ENCODE measurements at places on chromosomes 4 and X.

DNA sequence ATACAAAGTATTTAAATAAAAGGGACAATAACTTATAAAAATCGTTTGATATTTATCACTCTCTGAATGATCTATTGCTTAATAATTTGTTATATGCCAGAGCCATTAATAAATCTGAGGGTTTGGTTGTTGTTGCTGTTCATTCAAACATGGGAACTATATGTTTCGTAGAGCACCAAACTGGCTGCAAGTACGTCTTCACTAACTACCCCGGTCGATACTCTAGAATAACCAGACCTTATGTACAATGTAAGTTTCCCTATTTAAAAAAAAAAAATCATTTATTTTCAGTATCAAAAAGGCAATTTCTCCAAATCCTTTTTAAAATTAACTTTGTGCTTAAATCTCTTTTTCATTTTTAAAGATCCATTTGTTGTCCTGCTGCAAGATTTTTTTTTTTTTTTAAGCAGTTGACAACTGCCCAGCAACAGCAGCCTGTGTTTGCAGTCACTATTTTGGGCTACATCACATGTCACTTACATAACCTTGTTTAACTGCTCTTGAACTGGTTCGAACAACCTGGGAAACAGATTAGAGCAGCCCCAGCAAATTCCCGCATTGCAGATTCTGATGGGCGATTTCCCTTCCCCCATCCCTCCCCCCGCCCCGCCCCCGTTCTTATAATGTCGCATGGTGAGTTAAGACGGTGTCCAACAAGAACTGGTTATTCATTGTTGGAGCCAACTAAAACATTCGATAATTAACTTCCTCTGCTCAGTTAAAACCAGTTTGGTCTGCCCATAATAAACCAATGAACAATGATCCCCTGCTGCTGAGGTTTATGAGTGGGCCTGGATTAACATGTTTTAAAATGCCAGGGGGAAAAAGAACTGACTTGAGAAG lies 238.9 kb downstream of the NR3C2 start:
- no peak for DNase-seq

DNA sequence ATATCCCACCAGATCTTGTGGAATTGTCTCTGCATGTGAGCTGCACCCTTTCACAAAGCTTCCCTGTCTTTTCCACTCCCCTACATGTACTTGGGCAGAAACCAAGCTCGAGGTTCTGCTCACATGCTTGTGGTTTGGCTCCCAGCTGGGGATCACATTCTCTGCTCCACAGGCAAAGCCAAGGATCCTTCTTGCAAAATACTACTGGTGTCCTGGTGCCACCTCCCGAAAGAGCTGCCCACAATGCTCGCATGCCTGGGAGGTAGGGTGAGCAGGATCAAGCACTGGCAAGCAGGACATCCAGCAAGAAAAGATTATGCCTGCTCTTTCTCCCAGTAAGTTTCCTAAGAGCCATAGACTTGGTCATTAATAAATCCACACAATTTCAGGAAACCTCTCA lies 45.1 kb upstream of the PPARGC1A start:
- DNase-seq: peak; percentile 85

DNA sequence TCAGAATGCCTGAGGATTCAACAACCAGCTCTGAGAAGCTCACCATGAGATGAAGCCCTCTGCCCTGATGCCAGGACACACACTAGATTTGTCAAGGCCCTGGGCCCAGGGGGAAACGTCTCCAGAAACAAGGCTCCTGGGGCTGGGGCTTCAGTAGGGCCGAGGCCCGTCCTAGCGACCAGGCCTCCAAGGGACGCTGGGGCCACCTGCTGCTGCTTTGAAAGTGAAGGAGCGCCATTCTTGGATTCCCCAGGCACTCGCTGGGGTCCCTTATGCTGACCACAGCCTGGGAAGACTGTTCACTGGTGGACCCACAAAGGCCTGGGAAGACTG lies 23.9 kb downstream of the PDE6B start:
- DNase-seq: no peak

- no peak for DNase-seq
Measured at GRCh38 chr4:52945326-52945898, 83.3 kb downstream of the RASL11B start.

- peak; percentile 19 for DNase-seq
Measured at GRCh38 chr4:11675051-11675800, 246.5 kb upstream of the HS3ST1 start.

- no peak for DNase-seq
Measured at GRCh38 chr4:94882756-94883155, 125.0 kb downstream of the BMPR1B start.

DNA sequence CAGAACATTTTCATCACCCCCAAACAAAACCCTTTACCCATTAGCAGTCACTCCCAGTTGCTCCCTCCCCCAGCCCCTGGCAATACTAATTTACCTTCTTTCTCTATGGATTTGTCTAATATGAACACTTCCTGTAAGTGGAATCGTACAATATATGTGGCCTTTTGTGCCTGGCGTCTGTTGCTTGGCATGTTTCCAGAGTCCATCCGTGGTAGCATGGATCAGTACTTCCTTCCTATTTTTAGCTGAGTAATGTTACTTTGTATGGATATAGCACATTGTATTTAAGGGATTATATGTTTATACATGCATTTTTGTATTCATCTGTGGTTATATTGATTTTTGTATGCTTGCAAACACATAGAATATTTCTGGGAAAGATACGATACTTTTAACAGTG lies 48.2 kb downstream of the PPEF1 start:
- peak; percentile 0 for DNase-seq

GRCh38 chr4:10958226-10958856 lies 273.8 kb upstream of the CLNK start:
- no peak for DNase-seq

DNA sequence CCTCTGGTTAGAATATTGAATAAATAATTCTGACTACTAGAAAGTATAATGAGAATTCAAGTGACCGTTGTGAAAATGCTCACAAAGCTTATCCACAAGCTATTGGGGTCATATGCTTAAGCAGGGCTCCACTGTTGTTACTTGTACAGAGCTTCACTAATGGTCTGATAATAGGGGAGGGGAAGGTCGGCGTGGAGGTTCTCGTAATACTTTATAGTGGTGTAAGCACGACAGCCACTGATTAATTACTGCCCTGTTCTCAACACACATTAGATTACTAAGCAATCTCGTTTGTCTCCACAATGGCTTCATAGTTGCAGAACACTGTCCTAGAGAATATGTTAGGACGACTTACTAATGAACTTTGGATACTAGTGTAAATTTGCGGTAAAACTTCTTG lies 11.6 kb downstream of the UNC5C start:
- no peak for DNase-seq

DNA sequence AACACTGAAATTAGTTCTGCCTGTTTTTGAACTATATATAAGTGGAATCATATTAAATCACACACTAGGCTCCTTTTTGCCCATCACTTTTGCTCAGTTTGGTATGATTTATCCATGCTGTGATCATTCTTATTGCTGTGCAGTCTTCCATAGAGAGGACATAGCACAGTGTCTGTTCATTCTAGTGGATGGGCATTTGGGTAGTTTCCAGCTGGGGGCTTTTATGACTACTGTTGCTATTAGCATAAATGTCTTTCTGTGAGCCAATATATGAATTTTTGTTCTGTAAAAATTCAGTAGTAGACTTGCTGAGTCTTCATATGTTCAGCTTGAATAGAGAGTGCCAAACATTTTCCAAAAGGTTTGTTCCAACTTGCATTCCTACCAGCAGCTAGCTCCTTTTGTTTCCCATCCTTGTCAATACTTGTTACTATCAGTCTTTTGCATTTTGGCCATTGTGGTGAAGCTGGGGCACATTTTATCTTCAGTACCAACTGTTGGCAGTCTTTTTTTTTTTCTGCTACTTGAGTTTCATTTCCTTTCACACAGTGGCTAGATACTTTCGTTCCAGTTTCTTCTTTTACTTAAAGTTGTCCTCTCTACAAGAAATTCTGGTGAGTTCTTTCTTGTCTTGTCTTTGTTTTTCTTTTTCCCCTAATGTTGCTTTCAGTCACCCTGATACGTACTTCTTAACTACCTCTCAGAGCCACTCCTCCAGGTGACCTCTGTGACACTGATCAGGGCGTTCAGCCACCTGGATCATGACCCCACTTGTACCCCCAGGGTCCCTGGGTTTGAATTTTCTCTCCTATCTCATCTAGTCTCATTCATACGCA lies 87.0 kb downstream of the ANXA3 start:
- no peak for DNase-seq

- DNase-seq: peak; percentile 23
Measured at GRCh38 chr4:123599920-123600810, 203.6 kb downstream of the SPRY1 start.

DNA sequence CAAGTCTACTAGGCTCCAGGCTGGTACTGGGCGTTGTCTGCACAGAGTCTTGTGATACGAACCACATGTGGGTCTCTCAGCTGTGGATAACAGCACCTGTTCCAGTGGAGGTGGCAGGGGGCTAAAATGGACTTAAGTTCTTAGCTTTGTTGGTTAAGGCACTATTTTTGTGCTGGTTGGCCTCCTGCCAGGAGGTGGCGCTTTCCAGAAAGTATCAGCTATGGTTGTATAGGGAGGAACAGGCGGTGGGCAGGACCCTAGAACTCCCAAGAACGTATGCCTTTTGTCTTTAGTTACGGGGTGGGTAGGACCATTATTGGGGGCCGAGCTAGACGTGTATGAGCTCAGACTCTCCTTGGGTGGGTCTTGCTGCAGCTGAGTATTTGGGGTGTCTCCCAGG lies 1138.4 kb downstream of the PCDH19 start:
- no peak for DNase-seq

DNA sequence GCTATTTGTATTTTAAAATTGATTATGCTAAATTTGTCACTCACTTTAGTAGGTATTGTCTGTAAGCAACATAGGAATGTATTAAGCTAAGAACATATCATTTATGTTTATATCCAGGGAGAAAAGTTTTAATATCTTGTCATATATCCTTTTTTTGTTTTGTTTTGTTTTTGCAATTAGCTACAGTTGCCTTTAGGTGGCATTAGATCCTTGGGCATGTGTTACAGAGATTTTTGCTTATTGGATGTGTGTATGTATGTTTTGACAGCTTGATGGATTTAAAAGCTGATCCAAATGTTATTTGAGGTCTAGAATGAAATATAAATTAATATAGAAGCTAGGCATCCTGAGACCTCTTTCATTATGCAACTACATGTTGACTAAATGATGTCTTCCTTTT lies 36.1 kb upstream of the OTUD4 start:
- peak; percentile 44 for DNase-seq
